ENCODE measurements at places on chromosomes 12 and 14. TPM values are rescaled to one million over a fixed set of nuclear protein-coding genes. Genes with fewer than 3 reads are reported as not detected.

DNA sequence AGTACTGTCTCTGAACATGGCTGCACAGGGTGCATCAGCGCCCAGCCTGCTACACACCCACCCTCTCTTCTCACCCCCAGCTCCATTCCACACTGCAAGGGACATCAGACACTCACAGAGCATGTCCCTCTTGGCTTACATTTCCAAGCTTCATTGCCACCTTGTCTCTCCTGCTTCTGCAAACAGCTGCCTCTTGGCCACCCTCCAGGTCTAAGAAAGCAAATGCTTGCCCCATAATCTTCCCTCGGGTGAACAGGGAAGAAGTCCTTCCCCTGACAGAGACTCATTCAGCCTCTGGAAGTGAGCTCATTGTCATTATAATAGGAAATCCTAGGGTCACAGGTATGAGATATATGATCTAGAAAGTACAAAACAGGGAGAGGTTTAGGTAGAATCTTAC, 505.2 kb downstream of the RMST start:
- DNase-seq = no peak

Gene NANOG
- total RNA-seq = not detected

Gene FAM90A1
- not detected for total RNA-seq

DNA sequence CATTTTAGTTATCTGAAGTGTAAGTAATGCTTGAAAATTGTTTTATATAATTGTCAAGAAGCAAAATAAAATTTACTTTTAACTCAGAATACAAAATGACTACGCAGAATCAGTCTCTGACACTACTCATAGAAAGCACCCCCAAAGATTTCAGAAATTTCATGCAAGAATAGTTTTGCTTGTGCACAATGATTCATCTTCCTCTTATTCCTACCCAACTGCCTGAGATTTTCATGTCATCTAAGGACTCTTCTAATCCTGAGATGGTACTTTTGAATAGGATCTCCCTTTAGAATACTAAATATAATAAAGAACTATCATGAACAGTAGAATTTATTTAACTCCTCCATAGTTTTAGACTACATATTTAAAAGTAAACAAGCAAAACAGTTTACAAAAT, 485.3 kb upstream of the MGAT4C start:
- no peak for DNase-seq

- DNase-seq = no peak
These were observed 239.8 kb downstream of the CACNA1C start for GRCh38 chr12:2292560-2292959.

DNA sequence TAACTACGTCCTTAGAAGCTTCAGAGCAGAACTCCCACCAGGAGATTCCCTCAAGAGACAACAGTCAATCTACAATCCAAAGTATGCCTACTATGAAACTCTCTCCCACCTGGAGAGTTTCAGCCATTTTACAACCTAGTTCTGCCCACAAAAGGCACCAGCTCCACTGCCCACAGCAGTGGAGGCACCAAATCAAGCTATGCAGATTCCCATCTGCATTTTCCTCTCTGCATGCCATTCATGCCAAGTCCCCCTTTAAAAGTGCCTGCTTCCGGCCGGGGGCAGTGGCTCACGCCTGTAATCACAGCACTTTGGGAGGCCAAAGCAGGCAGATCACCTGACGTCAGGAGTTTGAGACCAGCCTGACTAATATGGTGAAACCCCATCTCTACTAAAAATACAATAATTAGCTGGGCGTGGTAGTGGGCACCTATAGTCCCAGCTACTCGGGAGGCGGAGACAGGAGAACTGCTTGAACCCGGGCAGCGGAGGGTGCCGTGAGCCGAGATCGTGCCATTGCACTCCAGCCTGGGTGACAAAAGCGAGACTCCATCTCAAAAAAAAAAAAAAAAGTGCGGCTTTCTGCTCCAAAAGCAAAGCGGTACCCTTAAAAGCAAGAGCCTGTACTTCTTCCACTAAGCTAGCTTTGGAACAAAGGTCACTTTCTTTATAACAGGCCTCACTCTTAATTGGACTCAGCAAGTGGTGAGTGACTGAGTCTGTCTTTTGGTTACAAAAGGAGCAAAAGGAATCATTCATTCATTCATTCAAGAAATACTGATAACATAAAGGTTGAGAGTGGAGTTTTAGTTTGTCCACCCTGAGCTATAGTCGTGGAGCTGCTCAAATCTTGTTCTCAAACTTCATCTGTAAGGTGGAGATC, 10.1 kb upstream of the DLGAP5 start:
- DNase-seq = no peak

GRCh38 chr12:125395583-125396215, 330.5 kb downstream of the AACS start:
- no peak for DNase-seq

DNA sequence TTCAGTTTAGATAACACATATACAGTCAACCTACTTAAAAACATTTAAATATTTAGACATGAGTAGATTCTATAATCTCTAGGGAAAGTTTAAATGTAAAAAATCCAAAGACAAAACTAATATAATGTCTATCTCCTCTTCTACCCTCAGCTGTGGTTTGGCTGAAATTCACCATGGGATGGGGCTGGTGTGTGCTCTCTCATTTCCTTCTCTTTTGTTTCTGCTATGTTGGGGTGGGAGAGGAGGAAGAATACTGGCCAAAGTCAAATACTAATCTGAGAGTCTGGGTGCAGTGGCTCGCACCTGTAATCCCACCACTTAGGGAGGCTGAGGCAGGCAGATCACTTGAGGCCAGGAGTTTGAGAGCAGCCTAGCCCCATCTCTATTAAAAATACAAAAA, 1673.9 kb upstream of the SEL1L start:
- no peak for DNase-seq

Data from Right ventricle myocardium superior (tissue), 1 donor.